ENCODE measurements at places on chromosomes 12 and 14.

GRCh38 chr12:93379326-93379980 lies 1.7 kb downstream of the NUDT4 start:
- no peak for DNase-seq

DNA sequence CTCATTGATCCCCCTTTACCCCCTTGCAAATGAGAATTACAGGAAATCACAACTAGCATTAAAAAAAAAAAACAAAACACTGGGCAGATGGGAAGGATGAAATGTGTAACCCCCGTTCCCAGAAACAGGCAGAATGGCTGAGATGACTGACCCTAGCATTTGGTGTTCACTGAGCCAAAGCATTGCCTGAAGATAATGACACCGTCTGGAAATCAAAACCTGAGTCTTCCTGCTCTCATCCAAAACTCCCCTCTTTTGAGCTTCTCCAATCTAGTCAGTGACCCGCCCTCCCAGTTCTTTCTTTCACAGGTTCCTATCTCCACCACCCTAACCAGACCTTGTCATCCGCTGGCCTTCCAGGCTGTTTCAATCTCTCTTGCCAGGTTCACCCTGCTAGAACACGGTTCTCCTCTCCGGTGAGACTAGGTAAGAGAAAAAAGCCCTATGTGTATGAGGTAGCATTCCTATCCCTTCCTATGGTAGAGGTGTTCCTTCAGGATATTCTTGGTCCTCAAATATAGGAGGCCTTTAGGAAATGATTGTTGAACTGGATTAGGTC lies 21.3 kb downstream of the SUSD6 start:
- no peak for DNase-seq

GRCh38 chr12:93191956-93192355 lies 185.8 kb upstream of the NUDT4 start:
- no peak for DNase-seq

GRCh38 chr14:32597771-32598170 lies 268.7 kb downstream of the AKAP6 start:
- DNase-seq = no peak

GRCh38 chr14:30337456-30337855 lies 221.5 kb upstream of the G2E3 start:
- no peak for DNase-seq

DNA sequence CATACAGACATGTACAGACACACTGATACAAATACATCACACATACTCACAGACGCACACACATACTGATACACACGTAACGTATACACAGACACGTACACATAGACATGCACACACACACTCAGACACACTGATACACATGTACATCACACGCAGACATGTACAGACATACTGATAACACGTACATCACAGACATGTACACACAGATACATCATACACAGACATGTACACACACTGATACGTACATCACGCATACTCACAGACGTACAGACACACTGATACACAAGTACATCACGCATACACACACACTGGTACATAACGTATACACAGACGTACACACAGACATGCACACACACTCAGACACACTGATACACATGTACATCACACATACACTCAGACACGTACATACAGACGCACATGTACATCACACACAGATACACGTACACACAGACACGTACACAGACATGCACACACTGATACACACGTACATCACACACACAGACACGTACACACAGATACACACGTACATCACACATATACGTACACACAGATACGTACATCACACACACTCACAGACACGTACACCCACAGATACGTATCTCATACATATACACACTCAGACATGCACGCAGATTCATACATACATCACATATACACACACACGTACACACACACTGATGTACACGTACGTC lies 5.1 kb downstream of the ZNF605 start:
- no peak for DNase-seq

GRCh38 chr12:57224973-57225679 lies 4.4 kb upstream of the SHMT2 start:
- no peak for DNase-seq

DNA sequence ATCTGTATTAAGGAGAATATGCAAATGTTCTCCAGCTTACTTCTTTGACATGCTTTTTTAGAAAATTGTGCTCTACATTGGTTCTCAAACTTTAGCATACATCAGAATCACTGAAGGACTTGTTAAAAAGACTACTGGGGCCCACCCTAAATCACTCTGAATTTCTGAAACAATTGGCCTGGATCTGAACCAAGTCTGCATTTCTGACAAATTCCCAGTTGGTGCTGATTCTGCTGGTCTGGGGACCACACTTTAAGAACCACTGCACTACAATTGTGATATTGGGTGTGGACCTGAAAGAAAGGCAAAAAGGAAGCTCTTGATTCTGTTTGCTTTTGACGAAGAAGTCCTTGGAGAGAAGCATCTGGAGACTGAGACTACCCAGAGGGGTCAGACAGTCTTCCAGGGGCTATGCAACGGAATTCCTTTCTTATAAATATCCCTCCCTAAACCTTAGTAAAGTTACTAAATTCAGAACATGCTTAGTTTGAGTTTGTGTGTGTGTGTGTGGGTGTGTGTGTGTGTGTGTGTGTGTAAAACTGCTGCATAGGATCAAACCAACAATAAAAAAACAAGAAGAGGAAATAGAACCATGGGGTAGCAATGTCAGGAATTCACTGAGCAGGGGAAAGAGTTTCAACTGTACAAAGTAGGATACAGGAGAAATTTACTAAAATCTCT lies 36.8 kb downstream of the EAPP start:
- DNase-seq = no peak

DNA sequence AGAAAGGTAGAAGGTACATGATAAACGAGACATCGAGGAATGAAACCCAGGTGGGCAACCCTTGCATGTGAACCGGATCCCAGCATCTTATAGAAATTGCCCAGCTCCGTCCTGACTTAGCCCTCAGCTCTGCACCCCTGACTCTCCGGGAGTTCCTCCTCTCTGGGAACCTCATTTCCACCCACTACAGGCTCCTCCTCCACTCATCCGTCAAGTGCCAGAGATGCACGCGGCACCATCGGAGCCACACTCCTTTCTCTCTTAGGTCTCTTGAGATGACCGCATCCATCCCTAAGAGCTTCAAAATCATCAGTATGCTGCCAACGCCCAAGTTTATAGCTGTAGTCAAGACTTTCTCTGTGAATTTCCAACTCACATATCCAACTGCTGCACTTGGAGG lies 84.7 kb downstream of the TTC7B start:
- no peak for DNase-seq

DNA sequence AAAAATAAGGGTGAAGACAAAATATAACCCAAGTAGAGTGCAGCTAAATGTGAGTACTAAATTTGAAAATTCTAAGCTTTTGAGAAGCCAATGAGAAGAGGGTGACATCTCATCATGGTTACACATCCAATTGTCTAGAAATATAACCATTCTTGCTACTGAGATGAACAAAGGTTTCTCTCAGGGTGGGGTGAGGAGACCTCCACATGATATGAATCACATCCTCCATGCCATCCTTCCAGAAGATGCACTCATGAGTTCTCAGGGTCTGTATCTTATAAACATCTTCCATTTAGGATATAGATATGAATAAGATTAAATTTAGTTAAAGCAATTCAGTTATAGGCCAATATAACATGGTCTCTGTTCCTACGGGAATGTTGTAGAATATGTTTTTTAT lies 38.9 kb upstream of the E2F7 start:
- DNase-seq = no peak

DNA sequence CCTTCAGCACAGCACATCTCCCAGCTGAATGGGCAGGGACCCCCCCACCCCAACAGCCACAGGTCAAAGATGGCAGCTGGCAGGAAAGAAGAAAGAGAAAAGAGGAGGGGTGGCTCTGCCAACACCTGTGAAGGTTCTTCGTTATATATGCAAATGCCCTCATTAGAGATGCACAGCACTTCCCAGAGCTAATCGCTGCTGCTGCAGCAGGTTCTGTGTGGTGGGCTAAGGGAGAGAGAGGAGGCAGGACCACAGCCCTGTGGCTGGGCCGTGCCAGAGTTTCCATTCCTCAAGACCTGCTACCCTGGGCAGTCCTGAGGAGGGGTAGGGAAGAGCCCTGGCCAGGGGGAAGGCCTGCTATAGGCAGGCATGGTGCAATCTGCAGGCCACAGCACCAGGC lies 28.7 kb downstream of the SMUG1 start:
- DNase-seq = no peak

- no peak for DNase-seq
These were observed 56.3 kb downstream of the SIX6 start for GRCh38 chr14:60565211-60565610.

- DNase-seq = no peak
These were observed 8.4 kb downstream of the ASIC1 start for GRCh38 chr12:50065726-50066310.

GRCh38 chr14:49959822-49960408 lies 67.0 kb downstream of the ARF6 start:
- DNase-seq = no peak

GRCh38 chr14:103943673-103944072 lies 1.3 kb upstream of the RD3L start:
- no peak for DNase-seq

DNA sequence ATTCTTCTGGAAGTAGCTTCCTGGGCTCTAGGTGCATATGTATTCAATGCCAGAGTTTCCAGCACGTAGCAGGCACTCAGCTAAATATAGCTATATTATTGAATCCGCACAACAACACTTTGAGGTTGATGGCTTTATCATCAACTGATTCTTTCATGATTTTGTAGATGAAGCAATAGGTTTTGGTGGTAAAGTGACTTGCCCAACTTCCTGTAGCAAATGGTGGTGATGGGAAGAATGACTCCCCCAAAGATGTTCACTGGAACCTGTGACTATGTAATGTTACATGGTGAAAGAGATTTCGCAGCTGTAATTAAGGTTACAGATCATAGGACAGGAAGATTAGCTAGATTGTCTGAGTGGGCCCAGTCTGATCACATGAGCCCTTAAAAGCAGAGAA lies 3.2 kb downstream of the TDRD9 start:
- DNase-seq = no peak

DNA sequence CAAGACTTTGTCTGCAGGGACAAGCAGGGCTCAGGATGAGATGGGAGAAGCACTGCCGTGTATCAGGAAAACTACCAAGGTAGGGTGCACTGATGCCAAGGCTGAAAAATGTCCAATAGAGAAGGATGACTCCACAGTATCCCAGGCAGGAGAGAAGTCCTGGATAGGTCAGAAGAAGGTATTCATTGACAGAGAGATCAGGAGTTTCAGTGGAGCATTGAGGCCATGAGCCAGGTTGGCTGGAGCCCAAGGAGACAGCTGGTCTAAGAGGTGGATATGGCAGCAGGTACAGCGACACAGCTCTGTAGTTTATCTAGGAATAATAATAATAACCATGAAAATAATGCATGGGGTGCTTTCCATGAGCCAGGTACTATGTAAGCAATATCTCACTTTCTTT lies 180.9 kb downstream of the EXOC5 start:
- no peak for DNase-seq

DNA sequence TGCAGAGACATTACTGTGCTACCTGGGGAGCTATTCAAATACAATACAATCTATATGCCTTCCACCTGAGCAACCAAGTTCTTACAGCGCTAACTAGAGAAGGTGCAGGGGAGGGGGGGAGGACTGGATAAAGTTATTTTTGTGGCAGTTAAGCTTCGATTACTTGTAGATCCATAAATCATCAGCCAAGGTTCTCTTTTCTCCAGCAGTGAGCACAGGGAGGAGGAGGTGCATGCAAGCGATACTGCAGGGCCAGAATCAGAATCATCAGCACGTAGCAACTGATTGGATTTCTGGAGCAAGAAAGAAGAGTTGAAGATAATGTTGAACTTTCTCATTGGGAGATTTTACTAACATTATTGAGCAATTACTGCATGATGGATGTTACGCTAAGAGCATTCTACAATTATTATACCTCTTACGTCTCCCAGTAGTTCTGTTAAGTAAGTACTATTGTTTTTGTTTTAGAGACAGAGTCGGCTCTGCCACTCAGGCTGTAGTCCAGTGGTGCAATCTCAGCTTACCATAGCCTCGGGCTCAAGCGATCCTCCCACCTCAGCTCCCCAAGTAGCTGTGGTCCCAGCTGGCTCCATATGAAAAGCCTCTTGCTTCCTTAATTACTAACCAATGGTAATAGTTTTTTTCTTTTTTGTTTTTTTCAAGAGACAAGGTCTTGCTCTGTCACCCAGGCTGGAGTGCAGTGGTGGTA lies 74.6 kb upstream of the EEA1 start:
- DNase-seq = no peak

Measured in esophagus squamous epithelium (tissue), 5 donors.